Effector memory CD4-positive, alpha-beta T cell (primary cell): ENCODE measurements at places on chromosomes 6 and 20.

DNA sequence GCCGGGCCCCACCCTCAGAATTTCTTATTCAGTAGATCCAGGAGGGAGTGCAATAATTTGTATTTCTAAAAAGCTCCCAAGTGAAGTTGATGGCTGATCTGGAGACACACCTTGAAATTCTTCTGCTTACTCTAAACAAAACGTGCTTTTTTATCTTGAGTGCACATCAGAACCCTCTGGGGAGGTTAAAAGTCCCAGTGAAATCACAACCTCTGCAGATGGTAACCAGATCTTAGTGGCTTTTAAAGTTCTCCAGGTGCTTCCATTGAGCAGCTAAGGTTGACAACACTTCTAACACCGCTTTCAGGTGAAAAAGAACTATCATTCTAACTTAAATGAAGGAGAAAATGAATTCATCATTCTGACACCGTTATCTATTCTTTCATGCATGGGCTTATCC is 45.6 kb upstream of the ESR1 start:
- no peak for DNase-seq

DNA sequence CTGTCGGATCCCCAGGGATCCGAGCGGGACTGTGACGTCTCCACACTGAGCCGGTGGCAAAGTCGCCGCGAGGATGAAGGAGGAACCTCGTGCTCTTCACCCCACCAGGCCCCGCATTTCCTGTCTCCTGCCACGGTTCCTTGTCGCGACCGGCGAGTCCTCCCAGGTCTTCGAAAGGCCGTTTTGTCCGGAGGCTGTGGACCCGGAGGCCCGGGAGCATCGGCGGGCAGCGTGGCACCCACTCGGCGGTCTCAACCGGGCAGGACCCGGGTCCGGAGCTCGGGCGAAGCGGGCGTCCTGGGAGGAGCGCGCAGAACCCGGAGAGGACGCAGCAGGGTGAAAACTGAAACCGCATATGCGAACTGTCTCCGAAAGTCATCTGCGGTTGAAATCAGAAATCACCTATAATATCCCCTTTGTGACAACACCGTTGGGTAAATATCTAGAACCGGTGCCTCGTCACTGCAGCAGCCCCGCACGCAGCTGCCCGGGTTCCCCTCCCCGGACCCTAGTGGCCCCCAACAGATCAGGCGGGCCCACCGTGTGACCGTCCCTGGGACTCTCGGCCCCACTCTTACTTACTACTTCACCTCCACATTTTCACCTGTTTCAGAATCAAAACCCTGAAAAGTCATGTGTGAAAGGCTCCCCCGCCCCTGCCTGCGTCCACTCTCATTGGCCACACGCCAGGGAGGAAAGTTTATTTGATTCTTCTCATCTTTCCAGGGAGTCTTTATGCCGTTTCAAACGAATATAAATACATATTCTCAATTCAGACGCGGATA is 3.1 kb upstream of the ULBP2 start:
- peak; percentile 57 for DNase-seq

DNA sequence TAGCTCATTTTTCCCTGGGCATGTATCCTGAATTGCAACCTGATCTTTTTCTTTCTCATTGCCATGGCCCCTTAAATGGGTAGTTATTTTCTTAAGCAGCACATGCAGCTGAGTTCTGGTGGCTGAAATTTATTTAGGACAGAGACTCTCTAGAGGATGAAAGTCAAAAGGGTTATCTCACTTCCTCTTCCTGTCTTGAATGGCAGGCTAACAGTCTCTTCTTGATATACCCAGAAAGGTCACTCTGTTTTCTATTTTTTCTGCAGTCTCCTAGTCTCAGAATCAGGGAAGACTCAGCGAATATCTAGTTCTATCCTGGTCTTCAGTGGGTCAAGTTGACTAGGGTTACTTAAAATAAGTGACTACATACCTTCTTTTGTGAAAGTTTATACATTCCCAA is 243.3 kb downstream of the EPHA7 start:
- DNase-seq = no peak

GRCh38 chr20:49028684-49029083 is 17.4 kb upstream of the CSE1L start:
- DNase-seq = no peak

DNA sequence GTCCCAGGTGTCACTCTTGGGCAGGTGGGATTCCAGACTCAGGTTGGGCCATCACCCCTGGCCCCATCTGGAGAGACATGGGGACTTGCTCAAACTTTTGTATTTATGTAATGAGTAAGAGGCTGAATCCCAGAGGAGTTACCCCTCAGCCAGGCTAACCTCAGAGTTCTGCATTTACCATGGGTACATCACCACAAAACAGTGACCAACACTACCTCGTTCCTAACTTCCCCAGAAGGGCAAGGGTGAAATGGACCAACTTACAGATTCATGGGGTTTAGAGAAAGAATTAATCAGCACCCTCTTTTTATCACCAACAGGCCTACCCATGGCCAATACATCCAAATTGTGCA is 259.9 kb upstream of the MARCKS start:
- no peak for DNase-seq

DNA sequence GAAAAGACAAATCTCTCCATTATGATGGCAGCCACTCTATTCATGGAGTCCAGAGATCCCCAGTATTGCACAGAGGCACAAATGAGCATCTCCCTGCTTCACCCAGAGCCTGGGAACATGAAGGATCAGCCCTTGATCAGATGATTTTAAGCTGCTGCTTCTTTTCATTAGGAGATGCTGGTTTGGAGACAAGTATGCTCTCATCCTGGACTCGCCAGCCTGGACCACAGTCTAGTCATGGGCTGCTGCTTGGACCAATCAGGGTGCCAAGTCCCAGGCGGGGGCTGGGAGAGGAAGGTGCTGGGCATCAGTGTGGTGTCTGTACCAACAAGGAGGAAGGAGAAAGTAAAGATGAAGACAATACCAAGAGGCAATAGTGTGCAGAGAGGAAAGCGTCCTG is 195.7 kb upstream of the FOXQ1 start:
- DNase-seq = no peak

- DNase-seq = no peak
These were observed 194.6 kb upstream of the CITED2 start for GRCh38 chr6:139568956-139569538.

DNA sequence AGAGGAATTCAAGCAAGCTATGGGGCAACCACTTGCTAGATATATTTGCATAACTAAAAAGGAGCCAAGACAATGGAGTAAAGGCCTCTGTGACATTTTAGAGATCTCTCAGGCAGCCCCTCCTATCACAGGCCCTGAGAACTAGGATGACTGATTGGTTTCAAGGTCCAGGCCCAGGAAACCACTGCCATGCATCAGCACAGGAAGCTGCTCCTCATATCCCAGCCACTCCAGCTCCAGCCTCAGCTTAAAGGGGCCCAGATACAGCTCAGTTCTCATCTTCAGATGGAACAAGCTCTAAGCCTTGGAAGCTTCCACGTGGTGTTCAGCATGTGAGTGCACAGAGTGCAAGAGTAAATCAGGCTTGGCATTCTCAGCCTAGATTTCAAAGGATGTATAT is 21.1 kb upstream of the THBS2 start:
- no peak for DNase-seq

GRCh38 chr6:8180327-8181159 is 78.2 kb upstream of the EEF1E1 start:
- no peak for DNase-seq

DNA sequence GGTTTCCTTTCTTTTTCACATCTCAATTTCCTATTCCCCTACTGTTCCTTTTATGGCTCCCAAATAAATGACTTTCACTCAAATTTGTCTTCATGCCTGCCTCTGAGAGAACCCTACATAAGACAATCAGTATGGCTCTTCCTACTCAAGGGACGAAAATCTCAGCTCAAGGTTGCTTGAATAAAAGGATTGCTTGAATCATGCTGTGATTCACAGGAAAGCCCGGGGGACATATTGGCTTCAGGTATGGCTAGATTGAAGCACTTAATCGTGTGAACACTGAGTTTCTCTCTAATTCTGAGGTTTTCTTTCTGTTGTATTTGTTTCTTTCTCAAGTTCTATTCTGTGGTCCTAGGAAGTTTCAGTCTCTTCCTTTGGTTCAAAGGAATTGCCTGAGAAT is 140.3 kb upstream of the SULF2 start:
- no peak for DNase-seq

GRCh38 chr20:63326314-63327230 is 33.6 kb downstream of the COL20A1 start:
- DNase-seq = no peak

DNA sequence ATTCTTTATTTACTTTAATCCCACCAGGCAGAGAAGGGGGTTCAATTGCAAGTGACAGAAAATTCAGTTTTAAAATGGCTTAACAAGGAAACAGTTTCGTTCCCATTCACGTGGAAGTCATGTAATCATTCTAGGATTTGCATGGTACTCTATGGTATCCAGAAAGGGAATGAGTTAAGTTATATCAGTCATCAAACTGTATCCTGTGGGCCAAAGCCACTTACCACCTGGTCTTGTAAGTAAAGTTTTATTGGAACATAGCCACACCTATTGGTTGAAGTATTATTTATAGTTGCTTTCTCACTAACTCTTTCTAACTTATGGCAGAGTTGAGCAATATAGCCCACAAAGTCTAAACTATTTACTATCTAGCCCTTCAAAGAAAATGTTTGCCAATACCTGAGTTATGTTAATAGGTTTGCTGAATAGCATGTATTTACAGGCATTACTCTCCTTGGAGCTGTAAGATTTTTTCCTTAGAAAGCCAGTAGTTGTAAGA is 10.2 kb upstream of the MMS22L start:
- DNase-seq = no peak

GRCh38 chr6:22706651-22707050 is 137.3 kb downstream of the HDGFL1 start:
- DNase-seq = no peak

DNA sequence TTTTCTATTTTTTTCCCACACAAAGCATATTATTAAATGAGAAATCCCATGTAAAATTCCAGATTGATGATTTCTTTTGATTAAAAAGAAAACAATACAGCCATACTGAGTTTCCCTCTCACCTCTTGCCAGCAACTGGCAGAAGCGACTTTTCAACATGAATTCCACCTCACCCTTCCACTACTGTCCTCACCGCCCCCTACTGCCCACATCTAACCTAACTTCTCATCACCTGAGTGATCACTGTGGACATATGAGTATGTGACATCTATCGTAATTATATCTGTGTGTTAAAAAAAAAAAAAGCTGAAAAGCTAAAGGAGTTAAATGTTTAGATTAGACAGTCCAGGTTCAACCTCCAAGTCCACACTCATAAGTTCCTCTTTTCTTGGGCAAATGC is 528.6 kb downstream of the PRKN start:
- DNase-seq = no peak

DNA sequence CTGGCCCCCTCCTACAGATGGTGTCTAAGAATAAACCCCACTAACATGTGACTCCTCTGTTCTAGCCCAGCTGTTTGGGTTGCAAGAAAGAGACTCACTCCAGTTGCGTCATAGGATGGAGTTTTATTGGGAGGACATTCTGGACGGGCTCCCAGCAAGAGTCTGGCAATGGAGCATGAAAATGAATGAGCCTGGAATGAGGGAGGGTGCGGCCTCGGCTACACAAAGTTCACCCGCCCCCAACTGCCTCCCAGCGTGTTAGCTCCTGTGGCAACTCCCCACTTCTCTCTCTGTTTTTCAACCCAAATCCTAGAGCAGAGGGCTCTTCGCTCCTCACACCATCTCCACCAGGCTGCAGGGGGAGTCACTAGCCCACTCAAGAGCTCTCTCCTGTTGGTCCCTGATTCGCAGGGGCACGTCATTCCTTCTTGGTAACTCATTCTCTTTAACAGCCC is 5.1 kb upstream of the ADAM33 start:
- no peak for DNase-seq

- no peak for DNase-seq
These were observed 27.5 kb downstream of the SERPINB9 start for GRCh38 chr6:2875359-2876191.

DNA sequence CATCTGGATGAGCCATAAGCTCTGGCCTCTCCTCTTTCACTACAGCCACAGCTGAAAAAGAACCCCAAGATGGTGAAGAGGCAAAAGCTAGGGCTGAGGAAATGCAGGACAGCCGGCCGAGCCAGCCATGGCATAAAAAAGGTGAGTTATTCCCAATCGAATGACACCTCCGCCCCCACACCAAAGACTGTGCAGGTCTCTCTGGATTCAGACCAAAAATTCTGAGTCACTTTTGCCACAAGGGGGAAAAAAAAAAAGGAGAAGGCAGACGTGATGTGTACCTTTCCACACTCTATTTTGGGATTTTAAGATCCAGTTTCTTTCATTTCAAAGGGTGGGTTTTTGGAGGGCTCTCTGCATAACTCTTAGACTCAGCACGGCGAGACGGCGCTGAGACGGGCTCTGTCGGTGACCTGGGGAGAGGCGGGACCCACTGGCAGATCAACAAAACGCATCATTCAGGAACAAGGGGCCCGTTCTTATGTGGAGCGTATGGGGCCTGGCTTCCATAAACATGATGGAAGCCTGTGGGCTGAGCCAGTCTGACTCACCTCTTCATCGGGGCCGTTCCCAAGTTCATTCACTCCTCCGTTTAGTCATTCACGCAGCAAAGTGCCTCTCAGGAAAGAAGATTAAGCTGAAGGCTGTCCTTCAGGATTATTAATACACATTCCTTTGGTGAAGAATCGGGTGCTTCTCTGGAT is 54.8 kb downstream of the NFATC2 start:
- DNase-seq = no peak

DNA sequence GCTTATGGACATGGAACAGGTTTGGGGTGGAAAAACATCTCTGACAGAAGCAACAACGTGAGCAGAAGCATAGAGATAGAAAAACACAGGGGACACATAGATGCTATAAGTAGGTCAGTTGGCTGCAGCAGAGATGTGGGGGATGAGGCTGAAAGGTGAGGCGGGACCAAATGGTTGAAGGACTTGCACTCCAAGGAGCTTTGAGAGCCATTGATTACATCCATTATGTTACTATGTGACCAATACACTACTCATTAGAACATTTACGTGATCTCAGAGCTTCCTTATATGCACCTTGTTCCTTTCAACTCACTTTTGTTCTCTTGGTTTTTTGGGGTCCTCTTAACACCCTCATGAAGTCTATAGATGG is 47.9 kb upstream of the TTPAL start:
- no peak for DNase-seq

- peak; percentile 57 for DNase-seq
These were observed 36.5 kb upstream of the MPC1 start for GRCh38 chr6:166419286-166419685.

GRCh38 chr6:133393891-133394290 is 152.7 kb downstream of the EYA4 start:
- DNase-seq = no peak

DNA sequence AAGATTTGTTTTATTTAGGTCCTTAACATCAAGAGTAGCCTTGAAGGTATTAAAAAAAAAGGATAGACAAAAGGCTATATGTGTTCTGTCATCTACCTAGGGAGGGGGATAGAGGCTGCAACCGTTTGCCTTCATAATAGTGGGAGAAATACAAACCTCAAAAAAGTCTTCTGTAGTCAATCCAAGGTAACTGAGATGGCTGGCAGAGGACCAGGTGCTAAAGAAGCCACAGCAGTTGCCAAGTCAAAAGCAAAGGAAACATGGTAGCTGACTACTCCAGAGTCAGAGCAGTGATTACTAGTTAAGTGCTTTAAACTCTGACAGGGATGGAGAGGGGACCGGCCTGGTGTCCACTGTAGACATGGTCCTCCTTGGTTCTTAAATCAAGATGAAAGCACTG is 249.4 kb downstream of the PTPRK start:
- DNase-seq = no peak

- DNase-seq = no peak
These were observed 59.5 kb downstream of the NINL start for GRCh38 chr20:25525867-25526266.

GRCh38 chr6:61887423-61887822 is 398.6 kb downstream of the KHDRBS2 start:
- DNase-seq = no peak
